Stimulated activated CD8-positive, alpha-beta memory T cell treated with anti-CD3 and anti-CD28 coated beads, Interleukin-15, amount 100 ng/mL, for 4 hours (primary cell): ENCODE measurements at places on chromosomes 3 and 15.

GRCh38 chr3:128011140-128011539 lies 41.1 kb upstream of the SEC61A1 start:
- no peak for DNase-seq

GRCh38 chr3:115513416-115513800 lies 109.9 kb upstream of the GAP43 start:
- no peak for DNase-seq

- no peak for DNase-seq
Measured at GRCh38 chr3:160097478-160097877, 108.8 kb downstream of the IL12A start.

DNA sequence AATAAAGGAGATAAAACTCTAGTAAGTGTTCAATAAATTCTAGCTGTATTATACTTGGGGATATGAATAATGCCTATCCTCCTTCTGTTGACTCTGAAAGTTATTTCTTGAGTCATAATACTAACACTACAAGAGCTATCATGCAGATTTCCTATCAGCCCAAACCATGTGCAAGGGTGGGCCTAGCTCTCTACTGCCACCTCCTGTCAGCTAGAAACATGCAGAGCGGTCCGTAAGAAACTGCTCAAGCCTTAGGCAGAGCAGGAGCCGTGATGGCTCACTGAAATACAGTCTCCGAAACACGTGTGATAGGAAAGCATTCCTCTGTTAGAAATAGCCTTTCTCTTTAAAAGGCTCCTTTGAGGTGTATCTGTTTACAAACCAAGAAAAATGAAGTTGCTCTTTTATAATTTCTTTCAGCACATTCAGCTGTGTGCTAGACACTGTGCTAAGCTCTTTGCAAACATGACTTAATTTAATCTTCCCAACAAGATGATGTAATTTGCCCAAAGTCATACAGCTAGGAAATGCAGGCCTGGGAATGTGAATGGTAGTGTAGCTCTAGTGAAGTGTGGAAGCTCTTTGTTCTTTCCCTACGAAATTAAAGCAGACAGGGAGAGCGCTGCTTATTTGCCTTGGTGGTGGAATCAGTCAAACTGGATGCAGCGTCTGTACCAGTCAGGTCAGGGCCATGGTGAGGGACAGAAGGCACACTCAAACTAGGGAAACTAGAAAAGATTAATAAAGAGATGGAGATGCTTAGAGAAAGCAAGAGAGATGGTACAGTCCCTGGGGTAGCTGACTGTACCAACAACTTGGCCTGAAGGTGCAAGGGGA lies 43.1 kb downstream of the MTHFS start:
- peak; percentile 36 for DNase-seq

DNA sequence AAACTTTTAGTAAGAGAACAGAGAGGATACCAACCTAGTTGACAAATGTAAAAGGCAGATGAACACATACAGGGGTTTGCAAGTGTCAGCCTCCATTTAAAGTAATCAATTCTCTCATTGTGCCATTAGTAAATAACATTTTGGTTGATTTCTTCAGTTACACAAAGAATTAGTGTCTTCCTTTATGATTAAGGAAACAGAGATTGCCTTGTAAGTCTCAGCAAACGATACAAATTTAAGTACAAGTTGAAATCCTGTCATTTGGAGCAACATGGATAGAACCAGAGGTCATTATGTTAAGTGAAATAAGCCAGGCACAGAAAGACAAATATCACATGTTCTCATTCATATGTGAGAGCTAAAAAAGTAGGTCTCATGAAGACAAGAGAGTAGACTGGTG lies 26.1 kb downstream of the MYO5A start:
- DNase-seq, result no peak

- DNase-seq, result no peak
Measured at GRCh38 chr3:56940321-56940720, 120.1 kb upstream of the SPATA12 start.

- no peak for DNase-seq
Measured at GRCh38 chr3:120171134-120171873, 77.1 kb upstream of the GSK3B start.

DNA sequence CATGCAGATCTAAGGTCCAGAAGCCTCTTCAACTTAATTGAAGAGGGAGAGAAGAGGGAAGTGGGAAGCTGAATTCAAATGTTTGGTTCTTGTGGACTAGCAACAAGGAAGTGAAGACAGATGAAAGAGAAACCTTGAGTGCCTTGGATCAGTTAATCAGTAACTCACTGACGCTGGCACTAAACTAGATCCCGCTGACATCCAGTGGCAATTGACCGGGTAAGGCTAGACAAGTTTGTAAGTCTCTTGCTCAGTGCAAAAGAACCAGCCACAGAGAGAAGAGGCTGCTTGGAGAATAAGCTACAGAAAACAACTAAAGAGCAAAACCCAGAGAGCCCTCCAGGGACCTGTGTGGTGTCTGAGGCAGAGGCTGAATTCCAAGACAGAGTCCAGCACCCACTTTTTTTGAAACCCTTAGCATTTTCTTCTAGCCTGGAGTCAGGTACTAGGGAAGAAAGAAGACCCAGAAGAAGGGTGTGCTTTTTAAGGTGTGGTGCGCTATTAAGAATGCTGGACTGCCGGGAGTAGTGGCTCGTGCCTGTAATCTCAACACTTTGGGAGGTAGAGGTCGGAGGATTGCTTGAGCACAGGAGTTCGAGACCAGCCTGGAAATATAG lies 6.9 kb downstream of the PLCH1 start:
- DNase-seq, result no peak
